GM23248 (cell line): ENCODE measurements at places on chromosomes 3 and 15. TPM values are rescaled to one million over a fixed set of nuclear protein-coding genes. Genes with fewer than 3 reads are reported as not detected.
A peak's percentile ranks its signal among the peaks of the same experiment; 100 is the strongest.

DNA sequence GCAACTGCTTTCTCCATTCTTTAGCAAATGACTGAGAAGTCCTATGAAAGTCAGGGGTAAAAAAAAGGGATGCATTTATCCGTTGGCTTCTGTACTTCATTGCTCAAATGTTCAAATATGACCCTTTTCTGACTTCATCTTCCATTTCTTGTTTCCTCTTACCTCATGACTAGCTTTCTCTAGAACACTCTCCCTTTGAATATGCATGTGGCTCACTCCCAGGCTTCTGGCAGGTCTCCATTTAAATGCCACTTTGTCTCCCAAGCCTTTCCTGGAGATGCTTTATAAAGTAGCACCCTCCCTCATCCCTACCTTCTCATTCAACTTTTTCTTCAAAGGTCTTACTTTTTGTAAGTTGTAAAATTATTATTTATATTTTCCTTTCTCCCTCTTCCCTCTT, 781.8 kb downstream of the NAALADL2 start:
- H3K27me3 ChIP-seq, result no peaks in the 10 kb centered on the region
- no peaks in the 10 kb centered on the region for H3K4me1 ChIP-seq
- H3K36me3 ChIP-seq, result no peaks in the 10 kb centered on the region
- no peak for DNase-seq
- H3K27ac ChIP-seq, result no peak overlapping the region

DNA sequence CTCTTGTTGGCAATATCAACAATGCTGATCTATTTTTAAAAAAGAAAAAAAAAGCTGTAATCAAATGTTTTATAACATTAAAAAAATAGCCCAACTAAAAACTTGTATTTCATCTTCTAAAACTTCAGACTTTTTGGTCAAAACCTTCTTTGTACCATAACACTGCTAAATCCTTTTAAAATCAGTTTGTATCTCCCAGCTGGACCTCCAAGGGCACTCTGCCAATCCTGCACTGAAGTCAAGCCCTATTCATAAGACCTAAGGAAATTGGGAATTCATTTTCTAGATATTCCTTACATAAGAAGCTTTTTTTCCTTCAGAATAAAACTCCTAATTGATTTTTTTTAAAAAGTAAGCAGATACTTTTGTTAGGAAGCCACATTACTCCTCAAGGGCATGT, 38.2 kb upstream of the HCLS1 start:
- H3K27me3 ChIP-seq, result no peaks in the 10 kb centered on the region
- DNase-seq, result no peak
- H3K27ac ChIP-seq, result no peak overlapping the region

DNA sequence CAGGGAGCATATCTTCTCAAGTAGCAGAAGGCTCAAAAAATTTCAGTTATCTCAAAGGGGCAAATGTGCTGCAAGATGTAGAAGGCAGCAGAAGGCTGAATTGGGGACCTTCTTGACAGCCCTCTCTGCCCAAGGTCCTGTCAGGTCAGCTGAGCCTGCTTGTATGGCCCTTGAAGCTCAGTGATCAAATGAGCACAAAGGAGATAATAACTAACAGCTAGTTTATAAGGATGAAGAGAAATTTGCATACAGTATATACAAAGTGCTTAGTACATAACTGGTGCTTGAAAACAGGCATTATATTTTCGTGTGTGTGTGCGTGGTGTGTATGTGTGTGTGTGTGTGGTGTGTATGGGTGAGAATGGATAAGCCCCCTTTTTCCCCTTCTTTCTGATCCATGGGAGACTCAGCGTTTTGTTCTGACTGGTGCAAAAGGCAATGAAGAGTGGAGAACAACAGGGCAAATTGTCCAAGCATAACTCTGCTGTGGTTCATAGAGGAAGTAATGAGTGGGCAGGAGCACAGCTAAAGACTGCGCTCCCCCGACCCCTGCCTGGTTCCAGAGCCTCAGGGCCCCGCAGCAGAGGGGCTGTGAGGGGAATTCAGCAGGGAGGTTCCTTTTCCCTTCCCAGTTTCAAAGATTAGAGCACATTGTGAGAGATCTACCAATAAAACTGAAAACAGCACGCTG, 356.8 kb upstream of the NR2F2 start:
- peak; percentile 3 for DNase-seq
- H3K27me3 ChIP-seq, result no peaks in the 10 kb centered on the region
- no peak overlapping the region for H3K27ac ChIP-seq

DNA sequence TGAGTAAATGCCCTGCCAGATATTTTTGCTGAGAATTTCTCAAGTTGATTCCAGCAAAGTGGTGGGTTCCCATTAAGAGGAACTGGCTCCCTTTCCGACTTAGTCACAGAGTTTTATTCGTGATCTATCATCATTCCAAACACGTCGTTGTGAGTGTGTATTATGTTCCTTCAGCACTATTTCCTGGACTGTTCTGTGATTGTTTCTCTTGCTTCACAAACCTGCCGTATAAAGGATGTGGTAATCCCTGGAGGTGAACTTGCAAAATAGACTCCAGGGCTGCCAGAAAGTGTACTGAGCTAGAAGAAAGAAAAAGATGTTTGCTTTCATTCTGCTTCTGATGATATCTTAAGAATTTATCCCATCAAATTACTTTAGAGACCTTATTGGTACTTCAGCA, 14.5 kb upstream of the CAPN3 start:
- H3K36me3 ChIP-seq, result no peaks in the 10 kb centered on the region
- H3K4me3 ChIP-seq, result no peak overlapping the region
- H3K27ac ChIP-seq, result peak overlapping the region; percentile 54
- no peaks in the 10 kb centered on the region for H3K27me3 ChIP-seq
- peaks cover 62% of the 10 kb centered on the region for H3K4me1 ChIP-seq
- DNase-seq, result peak; percentile 90

DNA sequence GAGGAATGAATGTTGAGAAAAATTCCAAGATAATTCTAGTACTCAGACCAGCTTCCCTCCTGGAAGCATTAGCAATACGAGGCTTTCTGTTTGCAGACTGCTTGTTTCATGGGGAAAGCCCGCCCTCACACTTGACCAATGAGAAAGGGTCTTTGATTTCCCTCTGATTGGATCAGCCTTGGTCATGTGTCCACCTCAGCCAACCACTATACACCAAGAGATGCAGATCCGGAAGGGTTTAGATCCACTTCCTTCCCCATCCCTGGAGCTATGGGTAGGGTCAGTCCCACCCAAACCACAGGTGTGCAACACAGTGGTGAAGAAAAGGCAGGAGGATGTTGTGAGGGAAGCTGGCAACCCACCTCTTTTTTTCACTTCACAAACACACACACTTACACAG, 154.7 kb downstream of the SV2B start:
- no peak overlapping the region for H3K27ac ChIP-seq
- no peak for DNase-seq
- no peaks in the 10 kb centered on the region for H3K4me1 ChIP-seq
- no peaks in the 10 kb centered on the region for H3K27me3 ChIP-seq

ANKRD34C gene
- not detected in 2 replicates for total RNA-seq
